ENCODE measurements at places on chromosomes 3 and 15.

DNA sequence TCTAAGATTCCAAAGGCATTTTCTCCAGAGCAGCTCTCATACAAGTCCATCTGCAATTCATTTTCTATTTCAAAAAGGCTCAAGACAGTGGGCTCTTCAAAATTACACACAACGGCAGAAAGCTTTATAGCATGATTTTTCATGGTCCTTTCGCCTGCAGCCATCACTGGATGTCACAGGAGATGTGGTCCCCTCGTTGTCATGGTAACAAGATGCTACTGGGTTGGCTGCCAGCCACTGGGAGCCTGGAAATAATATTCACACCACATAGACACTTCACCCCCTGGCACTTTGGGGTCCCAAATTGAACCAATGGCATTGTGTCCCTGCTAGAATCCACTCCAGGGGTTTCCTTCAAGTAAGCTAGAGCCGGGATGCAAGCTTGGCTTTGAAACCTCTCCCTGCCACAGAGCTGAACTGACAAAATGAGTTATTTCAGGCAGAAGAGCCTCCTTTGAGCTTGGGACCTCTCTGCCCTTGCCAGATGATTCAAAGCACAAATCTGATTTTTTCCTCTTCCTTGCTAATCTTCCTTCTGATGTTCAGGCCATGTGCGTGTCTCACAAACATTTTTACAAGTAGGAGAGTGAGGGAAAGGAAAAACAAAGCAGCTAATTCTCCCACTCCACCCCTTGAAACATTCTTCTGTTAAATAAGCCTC is 512.6 kb upstream of the ADAMTS9 start:
- no peak for DNase-seq

DNA sequence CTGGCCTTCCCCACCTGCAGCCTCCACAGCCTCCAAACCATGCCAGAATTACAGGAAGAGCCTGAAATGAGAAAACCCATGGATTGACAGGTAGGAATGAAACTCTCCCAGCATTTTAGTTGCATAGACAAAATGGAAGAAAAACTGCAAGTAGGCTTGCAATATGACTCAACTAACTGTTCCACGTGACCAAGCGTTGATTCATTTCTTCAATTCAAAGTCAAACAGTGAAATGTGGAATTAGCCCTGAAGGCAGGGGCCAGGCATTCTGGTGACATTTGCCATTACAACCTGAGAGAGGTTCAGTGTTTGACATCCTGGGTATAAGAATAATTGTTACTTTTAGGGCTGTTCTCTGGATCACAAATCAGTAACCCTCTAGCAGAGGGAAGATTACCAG is 676.5 kb upstream of the CFAP20DC start:
- no peak for DNase-seq

GRCh38 chr15:31297575-31298456 is 28.8 kb upstream of the KLF13 start:
- no peak for DNase-seq

GRCh38 chr3:109336291-109336861 is 970 bp downstream of the DPPA4 start:
- no peak for DNase-seq

GRCh38 chr3:170144437-170144843 is 37.1 kb downstream of the PHC3 start:
- DNase-seq, result no peak
